ENCODE measurements at places on chromosomes 2 and 18.

DNA sequence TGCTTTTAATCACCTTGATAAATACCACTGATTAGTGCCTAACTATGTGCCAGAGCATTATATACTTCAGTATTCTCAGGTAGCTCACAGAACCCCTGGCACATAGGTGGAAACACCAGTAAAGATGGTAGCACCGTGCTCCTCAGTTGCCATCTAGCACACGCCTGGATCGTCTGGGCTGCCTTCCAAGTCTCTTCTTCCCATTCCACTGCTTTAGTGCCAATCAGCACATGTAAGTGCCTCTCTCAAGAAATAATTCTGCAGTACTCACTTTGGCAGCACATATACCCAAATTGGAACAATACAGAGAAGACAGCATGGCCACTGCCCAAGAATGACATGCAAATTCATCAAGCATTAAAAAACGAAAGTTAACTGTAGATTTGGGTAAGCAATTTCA is 13.0 kb downstream of the POLR2D start:
- DNase-seq: no peak

GRCh38 chr18:24735624-24736231 is 275.3 kb downstream of the HRH4 start:
- no peak for DNase-seq

GRCh38 chr2:63712748-63713147 is 124.0 kb downstream of the MDH1 start:
- no peak for DNase-seq

DNA sequence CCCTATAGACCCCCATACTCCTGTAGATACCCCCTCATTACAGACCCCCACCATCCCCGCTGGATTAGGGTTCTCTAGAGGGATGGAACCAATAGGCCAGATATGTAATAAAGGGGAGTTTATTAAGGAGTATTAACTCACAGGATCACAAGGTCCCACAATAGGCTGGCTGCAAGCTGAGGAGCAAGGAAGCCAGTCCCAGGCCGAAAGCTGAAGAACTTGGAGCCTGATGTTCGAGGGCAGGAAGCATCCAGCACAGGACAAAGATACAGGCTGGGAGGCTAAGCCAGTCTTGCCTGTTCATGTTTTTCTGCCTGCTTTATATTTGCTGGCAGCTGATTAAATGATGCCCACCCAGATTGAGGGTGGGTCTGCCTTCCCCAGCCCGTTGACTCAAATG is 106.6 kb downstream of the AGAP1 start:
- DNase-seq: no peak

- no peak for DNase-seq
Observed at GRCh38 chr2:219628235-219628985, 980 bp downstream of the SLC4A3 start.

- peak; percentile 3 for DNase-seq
Observed at GRCh38 chr2:161085149-161085548, 75.1 kb upstream of the TANK start.

- no peak for DNase-seq
Observed at GRCh38 chr2:3784731-3785130, 81.4 kb downstream of the DCDC2C start.

DNA sequence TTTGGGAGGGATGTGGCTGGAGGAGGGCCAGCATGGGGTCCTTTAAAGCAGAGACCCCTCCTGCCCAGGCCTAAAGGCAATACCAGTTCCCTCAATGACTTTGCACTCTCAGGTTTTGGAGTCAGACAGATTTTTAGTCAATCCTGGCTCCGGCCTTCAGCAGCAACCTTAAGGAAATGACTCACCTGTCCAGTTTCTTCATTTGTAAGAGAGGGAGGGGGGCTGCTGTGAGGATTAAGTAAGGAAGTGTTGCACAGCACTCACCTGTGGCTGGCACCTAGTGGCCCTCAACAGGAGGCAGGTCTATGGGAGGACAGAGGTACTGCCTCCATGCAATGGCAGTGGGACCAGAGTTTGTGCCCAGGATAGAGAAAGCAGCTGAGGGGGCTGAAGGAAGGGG is 13.7 kb downstream of the CNGA3 start:
- no peak for DNase-seq

DNA sequence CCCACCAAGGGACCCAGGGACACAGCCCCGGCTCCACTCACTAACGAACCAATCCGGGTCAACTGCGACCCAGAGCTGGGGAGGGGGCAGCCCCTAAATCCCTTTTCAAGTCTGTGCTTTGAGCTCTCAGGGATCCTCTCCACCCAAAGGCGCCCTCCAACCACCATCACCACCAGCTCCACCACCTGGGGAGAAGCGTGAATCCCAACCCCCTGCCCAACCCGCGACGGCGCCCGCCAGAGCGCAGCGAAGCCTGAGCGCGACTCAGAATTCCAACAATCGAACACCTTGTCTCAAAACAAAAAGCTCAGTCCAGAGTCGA is 497 bp downstream of the DSC3 start:
- DNase-seq: no peak

DNA sequence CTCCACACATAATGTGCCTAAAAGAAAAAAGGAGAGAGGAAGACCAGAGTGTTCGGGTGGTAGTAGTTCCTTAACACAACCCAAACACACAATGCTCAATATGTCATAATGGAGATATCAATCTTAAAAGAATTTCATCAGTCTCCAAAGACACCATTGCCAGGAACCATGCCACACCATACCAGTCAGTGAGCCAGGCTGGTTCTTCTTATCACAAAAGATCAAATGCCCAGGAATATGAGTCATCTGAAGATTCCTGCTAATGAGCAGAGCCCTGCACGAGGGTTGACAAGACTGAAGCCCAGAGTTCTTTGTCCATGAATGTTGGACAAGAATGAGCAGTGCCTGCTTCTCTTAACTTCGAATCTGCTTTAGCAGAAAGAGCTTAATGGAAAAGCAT is 262.3 kb downstream of the ZNF516 start:
- DNase-seq: no peak

DNA sequence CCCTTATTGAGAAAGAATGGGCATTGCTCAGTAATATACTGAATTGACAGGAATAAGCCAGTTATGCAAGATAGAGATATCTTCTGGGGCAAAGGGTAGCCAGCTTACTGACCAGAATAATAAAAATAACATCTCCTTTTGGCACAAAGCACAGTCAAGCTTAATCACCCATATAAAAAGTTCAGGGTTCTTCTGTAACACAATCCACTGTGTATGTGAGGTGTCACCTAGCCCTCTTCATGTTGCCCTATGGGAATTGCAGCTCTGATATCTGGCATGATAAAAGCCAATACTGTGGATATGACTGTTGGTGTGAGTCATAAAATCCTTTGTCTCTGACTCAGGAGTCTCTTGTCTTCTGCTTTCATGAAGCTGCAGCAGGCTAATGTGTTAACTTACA is 90.8 kb downstream of the DSEL start:
- no peak for DNase-seq

- DNase-seq: no peak
Observed at GRCh38 chr2:60623040-60623439, 69.6 kb upstream of the BCL11A start.

GRCh38 chr2:148052687-148053086 is 31.8 kb downstream of the MBD5 start:
- DNase-seq: no peak

- DNase-seq: peak; percentile 2
Observed at GRCh38 chr2:219060821-219061791, at the start of gene IHH. Gene IHH, minus strand, starts transcription at chr2:219060921. Its CDS starts 454 bp downstream, at chr2:219060467.

GRCh38 chr2:36701918-36702317 is 5.4 kb downstream of the VIT start:
- no peak for DNase-seq

GRCh38 chr18:26021061-26021754 is 69.2 kb downstream of the SS18 start:
- DNase-seq: no peak

DNA sequence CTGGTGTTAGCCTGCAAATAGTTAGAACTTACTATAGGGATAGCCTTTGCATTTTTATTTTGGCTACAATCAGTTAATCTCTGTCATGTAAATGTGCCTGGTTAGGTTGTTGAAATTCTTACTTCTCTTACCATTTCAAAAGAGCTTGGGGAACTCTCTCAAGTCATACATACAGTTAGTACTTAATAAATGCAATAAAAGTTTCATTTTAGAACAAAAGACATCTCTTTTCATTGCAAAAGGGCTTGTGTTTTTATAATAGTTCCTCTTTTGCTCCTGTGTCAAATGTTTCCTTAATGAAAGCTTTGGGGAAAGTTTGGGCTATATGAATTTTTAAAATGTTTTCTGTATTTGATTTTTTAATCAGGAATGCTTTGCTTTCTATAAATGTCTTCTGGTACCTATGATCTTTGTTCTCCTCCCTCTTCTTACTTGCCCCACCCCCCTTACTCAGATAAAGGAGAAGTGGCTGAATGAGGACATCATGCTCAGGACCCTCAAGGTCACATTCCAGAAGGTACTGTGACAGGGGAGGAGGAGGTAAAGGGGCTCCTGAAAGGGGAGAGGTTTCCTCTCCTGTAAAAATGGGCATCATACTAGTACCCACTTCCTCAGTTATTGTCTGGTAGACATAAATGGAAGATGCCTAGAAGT is 13.6 kb downstream of the PTPN18 start:
- no peak for DNase-seq

DNA sequence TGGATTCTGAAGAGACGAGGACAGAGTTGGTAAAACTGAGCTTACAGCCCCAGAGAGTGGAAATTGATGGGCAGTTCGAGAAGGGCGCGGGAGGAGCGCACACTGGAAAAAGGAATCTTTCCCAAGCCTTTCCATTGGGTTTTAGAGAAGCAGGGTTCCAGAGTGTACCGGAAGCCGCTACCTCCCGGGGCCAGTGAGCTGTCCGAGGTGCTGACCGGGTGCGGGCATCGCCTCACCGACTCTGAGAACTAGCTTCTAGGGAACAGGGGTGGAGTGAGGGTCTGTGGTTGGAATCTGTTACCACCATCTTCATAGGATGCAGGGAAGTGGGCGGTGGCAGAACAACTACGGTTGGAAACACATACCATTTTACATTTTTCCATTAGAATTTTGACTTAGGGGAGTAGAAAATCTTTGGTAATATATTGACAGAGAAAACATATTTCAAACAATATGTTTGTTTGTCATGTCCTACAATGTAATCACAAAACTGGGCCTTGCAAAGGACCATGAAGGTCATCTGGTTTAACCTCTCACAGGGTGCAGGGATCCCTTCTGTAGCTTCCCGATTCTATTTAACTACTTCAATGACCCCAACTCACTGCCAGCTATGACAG is 724 bp downstream of the NMS start:
- no peak for DNase-seq

- DNase-seq: no peak
Observed at GRCh38 chr2:122535960-122536505, 780.6 kb downstream of the TSN start.

- no peak for DNase-seq
Observed at GRCh38 chr2:135386993-135387392, 144.0 kb downstream of the ZRANB3 start.

GRCh38 chr2:74413001-74413698 is 8.3 kb downstream of the C2orf81 start:
- no peak for DNase-seq

DNA sequence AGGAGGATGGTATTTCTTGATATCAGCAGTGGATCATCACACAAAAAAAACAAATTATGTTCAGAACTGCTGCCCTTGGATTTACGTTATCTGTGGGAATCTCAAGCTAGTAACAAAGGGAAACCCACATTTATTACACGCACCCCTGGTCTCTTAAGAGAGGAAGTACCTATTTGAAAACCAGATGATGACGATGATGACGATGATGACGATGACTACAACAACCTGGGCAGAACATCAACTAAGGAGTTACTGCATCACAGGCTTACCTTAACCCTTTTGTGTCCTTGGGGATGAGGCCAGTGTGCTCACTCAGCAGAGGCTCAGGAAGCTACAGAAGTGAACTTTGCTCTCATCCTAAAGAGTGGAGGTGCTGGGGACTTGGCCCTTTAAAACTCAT is 169.4 kb downstream of the FSHR start:
- no peak for DNase-seq

DNA sequence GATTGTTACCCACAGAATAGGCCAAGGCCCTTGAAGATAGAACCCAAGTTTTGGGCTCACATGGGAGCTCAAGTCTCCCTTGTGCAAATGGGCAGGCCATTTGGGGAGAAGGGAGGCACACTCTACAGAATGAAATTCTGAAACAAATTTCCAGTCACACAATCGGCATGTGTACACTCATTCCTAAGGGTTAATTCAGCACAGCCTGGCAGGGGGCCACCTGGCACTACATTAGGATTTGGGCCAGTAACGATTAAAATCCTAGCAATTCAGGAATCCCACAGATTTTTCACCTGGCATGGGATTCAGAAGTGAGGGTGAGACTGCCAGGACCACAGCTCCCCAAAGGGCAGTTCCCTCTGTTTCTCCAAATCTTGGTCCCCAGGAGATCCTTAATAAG is 46.4 kb downstream of the BMP10 start:
- no peak for DNase-seq

- DNase-seq: peak; percentile 16
Observed at GRCh38 chr2:68594674-68595492, 48.5 kb upstream of the PROKR1 start.

GRCh38 chr18:25307192-25307591 is 44.8 kb downstream of the ZNF521 start:
- no peak for DNase-seq
